ENCODE measurements at places on chromosomes 2 and 18. TPM values are rescaled to one million over a fixed set of nuclear protein-coding genes. Genes with fewer than 3 reads are reported as not detected.

DNA sequence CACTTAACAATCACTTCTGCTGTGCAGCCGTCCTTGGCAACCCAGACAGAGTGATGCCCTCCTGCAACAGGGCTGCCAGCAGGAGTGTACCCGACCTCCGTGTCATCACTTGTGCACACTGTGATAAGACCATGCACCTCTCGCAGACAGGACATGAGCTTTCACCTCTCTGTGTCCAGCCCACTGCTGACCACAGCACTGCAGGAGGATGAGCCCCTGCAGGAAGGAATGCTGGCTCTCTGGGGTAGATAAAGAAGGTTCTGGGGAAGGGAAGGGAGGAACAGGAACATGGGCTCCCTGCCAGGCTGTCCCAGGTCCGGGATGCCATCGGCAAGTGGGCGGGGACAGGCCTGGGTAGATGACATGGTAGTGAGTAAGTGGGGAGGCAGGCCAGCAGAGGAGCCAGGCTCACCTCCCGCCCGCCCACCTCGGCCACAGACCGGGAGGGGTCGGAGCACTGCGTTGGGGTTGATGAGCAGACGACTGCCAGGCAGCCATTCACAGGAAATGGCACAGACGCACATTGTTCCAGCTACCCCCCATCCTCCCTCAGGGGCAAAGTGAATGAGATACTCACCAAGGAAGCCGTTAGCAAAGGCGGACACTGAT lies 18.6 kb upstream of the COL6A3 start:
- peak overlapping the region; percentile 45 for H3K4me3 ChIP-seq
- DNase-seq, result peak; percentile 92
- H3K27me3 ChIP-seq, result no peaks in the 10 kb centered on the region
- H3K36me3 ChIP-seq, result no peaks in the 10 kb centered on the region

DNA sequence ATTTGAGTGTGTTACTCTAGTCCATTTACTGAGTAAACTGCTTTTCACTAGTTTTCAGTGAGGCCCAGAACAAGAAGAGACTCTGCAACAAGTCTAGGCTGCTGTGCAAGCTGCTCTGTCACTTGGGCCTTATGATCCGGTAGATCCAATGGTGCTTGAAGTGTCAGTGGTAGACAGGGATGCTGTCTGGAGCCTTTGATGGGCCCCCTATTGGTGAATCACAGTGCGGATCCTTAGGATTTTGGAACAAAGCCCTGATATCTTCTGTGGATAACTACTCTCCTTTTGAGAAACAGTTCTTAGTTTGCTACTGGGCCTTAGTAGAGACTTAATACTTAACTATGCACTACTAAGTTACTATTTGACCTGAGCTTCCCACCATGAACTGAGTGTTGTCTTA lies 150.2 kb downstream of the TMEFF2 start:
- H3K27ac ChIP-seq, result no peak overlapping the region
- H3K4me1 ChIP-seq, result no peaks in the 10 kb centered on the region
- H3K27me3 ChIP-seq, result no peaks in the 10 kb centered on the region
- no peaks in the 10 kb centered on the region for H3K36me3 ChIP-seq
- no peak overlapping the region for H3K4me3 ChIP-seq
- DNase-seq, result no peak

GRCh38 chr2:171271971-171272436 lies 111.3 kb upstream of the TLK1 start:
- peak; percentile 98 for DNase-seq
- peak overlapping the region; percentile 79 for H3K27ac ChIP-seq
- no peaks in the 10 kb centered on the region for H3K27me3 ChIP-seq
- peaks cover 7% of the 10 kb centered on the region for H3K36me3 ChIP-seq
- H3K4me1 ChIP-seq, result peaks cover 19% of the 10 kb centered on the region
- H3K4me3 ChIP-seq, result peak overlapping the region; percentile 42

GRCh38 chr2:136935119-136935518 lies 169.8 kb downstream of the THSD7B start:
- no peaks in the 10 kb centered on the region for H3K36me3 ChIP-seq
- H3K27me3 ChIP-seq, result no peaks in the 10 kb centered on the region
- H3K4me3 ChIP-seq, result no peak overlapping the region
- no peak overlapping the region for H3K27ac ChIP-seq
- DNase-seq, result no peak
- H3K4me1 ChIP-seq, result peaks cover 8% of the 10 kb centered on the region

GRCh38 chr2:98016908-98017670 lies 21.3 kb upstream of the TMEM131 start:
- no peaks in the 10 kb centered on the region for H3K27me3 ChIP-seq
- no peaks in the 10 kb centered on the region for H3K4me1 ChIP-seq
- no peak overlapping the region for H3K4me3 ChIP-seq
- no peak for DNase-seq
- H3K27ac ChIP-seq, result no peak overlapping the region
- no peaks in the 10 kb centered on the region for H3K36me3 ChIP-seq

DNA sequence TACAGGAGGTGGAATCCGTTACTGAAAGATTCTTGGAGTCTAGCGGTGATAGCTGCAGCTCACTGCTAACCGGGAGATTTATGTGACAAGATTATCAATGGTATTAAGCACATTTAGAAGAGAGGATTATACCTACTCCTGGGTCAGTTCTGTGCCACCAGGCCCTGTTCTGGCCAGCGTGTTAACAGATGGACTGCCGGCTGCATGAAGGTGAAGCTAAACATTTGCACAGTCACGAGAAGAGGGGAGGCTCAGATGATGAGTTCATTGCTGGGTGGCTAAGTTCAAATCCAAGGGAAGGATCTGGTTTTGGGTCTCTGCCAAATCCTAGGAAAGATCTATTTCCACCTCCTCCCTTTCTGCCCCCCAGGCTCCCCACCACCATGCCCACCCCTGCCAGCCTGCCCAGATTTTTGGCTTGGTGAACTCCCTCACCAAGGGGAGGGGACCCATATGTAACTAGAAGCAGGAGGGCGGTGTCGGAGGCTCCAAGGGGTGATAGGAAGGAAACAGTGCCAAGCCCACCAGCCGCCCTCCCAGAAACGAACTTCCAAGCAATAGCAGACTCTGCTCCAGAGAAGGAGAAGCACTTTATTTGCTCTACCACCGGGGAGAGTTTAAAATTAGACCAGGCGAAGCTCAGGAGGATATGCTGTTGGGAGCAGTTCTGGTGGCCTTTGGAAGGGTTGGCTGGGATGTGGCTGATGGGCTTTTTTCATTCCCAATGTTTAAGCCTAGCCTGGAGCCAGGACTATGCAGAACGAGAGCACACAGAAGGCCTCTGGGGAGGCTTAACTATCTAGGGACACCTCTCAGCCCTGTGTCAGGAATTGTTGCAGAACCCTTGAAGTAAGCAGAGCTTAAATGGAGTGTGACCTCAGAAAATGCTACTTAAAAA lies 200.5 kb downstream of the KLHL29 start:
- H3K27me3 ChIP-seq, result no peaks in the 10 kb centered on the region
- DNase-seq, result no peak
- H3K4me3 ChIP-seq, result no peak overlapping the region
- no peaks in the 10 kb centered on the region for H3K36me3 ChIP-seq

- H3K36me3 ChIP-seq, result no peaks in the 10 kb centered on the region
- DNase-seq, result no peak
- H3K27ac ChIP-seq, result no peak overlapping the region
- no peaks in the 10 kb centered on the region for H3K27me3 ChIP-seq
Observed at GRCh38 chr2:215723631-215724011, 287.8 kb upstream of the FN1 start.

- no peaks in the 10 kb centered on the region for H3K27me3 ChIP-seq
- no peak for DNase-seq
- no peak overlapping the region for H3K4me3 ChIP-seq
- no peak overlapping the region for H3K27ac ChIP-seq
Observed at GRCh38 chr2:200847269-200847668, 17.2 kb downstream of the CLK1 start.

IL1RN gene
- total RNA-seq, result 0.39 TPM

HAAO gene
- not detected for total RNA-seq

DNA sequence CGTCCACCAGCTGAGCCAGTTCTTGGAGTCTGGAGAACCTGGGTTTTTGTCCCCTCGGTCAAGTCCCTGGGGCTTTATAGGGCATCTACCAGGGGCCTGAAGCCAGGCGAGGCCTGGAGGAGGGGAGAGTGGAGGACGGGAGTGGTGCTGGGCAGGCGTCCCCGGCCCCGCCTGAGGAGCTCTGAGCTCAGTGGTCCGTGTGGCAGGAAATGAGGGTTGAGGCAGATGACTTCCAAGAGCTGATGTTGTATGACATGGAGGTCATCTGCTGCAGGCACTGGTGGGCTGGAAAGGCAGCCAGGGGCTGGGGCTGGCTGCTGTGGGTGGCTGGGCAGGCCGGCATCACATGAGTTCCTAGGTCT lies 118.5 kb upstream of the HS6ST1 start:
- H3K36me3 ChIP-seq, result no peaks in the 10 kb centered on the region
- no peaks in the 10 kb centered on the region for H3K27me3 ChIP-seq
- no peaks in the 10 kb centered on the region for H3K4me1 ChIP-seq
- no peak overlapping the region for H3K27ac ChIP-seq
- no peak overlapping the region for H3K4me3 ChIP-seq
- DNase-seq, result no peak

DNA sequence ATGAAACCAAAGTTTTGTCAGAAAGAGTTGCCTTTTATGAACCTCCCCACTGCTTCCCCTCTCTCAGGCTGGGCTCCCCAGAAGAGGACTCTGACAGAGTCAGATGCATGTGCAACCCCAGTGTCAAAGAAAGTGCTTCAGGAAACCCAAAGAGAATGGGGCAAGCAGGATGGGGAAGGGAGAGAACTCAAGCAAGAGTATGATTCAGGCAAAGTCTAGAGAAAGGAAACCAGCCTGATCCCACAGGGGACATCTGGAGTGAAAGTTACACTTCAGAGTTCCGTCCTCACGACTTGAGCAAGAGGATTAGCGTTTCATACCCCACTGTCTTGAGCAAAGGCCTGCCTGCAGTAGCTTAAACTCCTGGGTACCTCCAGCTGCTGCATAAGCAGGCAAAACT lies 51.8 kb upstream of the EPC2 start:
- no peak overlapping the region for H3K27ac ChIP-seq
- H3K36me3 ChIP-seq, result no peaks in the 10 kb centered on the region
- DNase-seq, result no peak
- H3K4me3 ChIP-seq, result no peak overlapping the region
- no peaks in the 10 kb centered on the region for H3K27me3 ChIP-seq

DNA sequence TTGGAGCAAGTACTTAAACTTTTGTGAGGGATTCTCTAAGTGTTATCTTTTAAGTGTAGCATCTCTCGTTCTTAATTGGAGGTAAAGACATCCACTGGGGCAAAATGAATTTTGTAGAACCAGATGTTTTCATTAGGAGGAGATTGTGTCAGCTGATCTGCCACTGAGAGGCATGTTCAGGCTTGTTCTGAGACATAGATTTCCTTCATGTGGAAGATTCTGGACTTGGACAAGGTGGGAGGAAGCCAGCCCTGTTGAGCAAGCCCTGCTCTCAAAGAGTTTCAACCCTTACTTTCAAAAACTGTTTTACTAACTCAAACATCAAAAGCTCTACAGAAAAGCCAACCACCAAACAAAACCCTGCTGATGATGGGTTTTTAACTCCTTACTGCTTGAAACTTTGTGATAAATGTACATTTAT lies 6.5 kb downstream of the MAP4K4 start:
- peak; percentile 83 for DNase-seq
- H3K4me1 ChIP-seq, result peaks cover 42% of the 10 kb centered on the region
- peak overlapping the region; percentile 22 for H3K4me3 ChIP-seq
- peak overlapping the region; percentile 98 for H3K27ac ChIP-seq
- H3K27me3 ChIP-seq, result no peaks in the 10 kb centered on the region
- H3K36me3 ChIP-seq, result peaks cover 51% of the 10 kb centered on the region

- peaks cover under 1% of the 10 kb centered on the region for H3K36me3 ChIP-seq
- no peak overlapping the region for H3K27ac ChIP-seq
Observed at GRCh38 chr2:151262629-151263028, 966 bp upstream of the RBM43 start.

ABCG8 gene
- not detected for total RNA-seq

GRCh38 chr2:133415210-133415876 lies 152.9 kb downstream of the NCKAP5 start:
- peaks cover 16% of the 10 kb centered on the region for H3K4me1 ChIP-seq
- H3K27ac ChIP-seq, result no peak overlapping the region
- H3K4me3 ChIP-seq, result no peak overlapping the region
- H3K36me3 ChIP-seq, result no peaks in the 10 kb centered on the region
- no peak for DNase-seq

UGT1A10 gene
- not detected for total RNA-seq

GRCh38 chr2:28505361-28505760 lies 9.5 kb downstream of the PLB1 start:
- DNase-seq, result no peak
- H3K4me3 ChIP-seq, result no peak overlapping the region
- H3K36me3 ChIP-seq, result no peaks in the 10 kb centered on the region

GRCh38 chr18:75644871-75645270 lies 217.4 kb upstream of the SMIM21 start:
- no peak overlapping the region for H3K4me3 ChIP-seq
- H3K27ac ChIP-seq, result no peak overlapping the region
- H3K4me1 ChIP-seq, result no peaks in the 10 kb centered on the region
- H3K27me3 ChIP-seq, result no peaks in the 10 kb centered on the region
- no peak for DNase-seq
- H3K36me3 ChIP-seq, result peaks cover 5% of the 10 kb centered on the region
